ENCODE measurements at places on chromosomes 11 and 22.

DNA sequence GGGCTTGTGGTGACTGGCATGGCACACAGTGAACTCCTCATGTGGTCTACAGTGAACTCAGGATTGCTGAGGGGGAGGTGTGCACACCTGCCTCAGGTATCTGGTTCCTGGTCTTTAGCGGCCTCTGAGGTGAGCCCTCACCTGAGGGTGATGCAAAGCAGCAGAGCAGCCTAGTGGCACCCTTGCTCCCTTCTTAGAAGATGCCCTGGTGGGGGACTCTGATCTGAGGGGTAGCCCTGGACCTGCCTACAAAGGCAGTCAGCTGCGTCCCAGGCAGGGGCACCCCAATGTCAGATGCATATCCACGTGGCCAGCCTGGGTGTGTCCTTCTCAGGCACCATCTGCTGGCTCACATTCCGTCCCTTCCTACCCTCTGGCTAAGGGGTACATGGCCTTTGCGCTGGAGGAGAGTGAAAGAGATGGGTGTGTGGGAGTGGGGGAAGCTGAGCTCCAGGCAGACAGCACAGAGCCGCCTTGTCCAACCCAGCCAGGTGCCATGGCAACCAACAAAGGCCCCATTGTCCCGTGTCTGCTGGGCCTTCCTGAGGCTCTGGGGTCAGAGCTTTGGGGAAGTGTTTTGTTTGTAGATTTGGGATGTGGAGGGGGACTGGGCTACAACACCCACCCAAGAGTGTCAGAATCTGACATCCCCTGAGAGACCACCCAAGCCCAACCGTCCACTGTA, 5.8 kb downstream of the PLEKHB1 start:
- no peak overlapping the region for H3K4me3 ChIP-seq
- no peak overlapping the region for H3K27ac ChIP-seq
- DNase-seq: no peak
- no peaks in the 10 kb centered on the region for H3K36me3 ChIP-seq

DNA sequence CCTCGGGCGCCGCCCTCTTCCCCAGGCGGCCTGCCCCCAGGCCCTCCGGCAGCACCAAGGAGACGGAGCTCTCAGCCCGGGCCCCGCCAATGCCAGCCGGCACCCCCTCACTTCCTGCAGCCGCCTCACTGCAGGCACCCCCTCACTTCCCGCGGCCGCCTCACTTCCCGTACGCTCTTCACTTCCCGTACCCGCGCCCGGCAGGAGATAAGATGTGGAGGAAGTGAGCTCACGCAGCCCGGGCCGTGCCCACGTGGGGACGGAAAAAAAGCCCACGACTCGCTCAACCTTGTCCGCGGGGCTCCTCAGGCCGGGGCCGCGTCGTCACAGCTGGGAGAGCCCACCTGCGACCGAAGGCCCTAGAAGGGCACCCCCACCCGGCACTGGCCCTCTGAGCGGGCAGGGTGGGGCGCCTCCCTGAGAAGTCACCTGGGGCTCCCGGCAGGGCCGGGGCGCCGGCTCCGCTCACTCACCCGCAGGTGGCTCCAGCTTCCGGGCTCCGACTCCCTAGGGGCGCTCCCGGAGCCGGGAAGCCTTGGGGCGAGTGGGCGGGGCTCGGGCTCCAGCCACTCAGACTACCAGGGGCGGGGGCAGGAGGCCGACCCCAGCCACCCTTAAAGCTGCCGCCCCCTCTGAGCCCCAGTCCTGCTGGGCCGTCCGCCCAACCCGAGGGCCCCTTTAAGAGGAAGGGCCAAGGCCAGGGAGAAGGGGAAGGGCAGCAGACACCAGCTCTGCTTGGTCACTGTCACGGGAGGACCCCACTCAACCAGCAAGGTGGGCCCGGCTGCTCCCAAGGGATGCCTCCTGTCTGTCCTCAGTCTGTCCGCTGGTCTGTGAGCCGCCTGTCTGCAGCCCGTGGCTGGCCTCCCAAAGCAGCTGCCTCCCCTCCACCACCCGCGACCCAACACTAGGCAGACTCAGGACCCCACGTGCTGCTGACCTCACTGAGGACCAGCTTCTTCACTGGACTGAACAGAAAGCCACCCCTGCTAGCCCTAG, 31.4 kb downstream of the PISD start:
- peak overlapping the region; percentile 97 for H3K27ac ChIP-seq
- no peaks in the 10 kb centered on the region for H3K27me3 ChIP-seq
- no peaks in the 10 kb centered on the region for H3K36me3 ChIP-seq
- peaks cover 85% of the 10 kb centered on the region for H3K4me1 ChIP-seq
- peak overlapping the region; percentile 64 for H3K4me3 ChIP-seq

DNA sequence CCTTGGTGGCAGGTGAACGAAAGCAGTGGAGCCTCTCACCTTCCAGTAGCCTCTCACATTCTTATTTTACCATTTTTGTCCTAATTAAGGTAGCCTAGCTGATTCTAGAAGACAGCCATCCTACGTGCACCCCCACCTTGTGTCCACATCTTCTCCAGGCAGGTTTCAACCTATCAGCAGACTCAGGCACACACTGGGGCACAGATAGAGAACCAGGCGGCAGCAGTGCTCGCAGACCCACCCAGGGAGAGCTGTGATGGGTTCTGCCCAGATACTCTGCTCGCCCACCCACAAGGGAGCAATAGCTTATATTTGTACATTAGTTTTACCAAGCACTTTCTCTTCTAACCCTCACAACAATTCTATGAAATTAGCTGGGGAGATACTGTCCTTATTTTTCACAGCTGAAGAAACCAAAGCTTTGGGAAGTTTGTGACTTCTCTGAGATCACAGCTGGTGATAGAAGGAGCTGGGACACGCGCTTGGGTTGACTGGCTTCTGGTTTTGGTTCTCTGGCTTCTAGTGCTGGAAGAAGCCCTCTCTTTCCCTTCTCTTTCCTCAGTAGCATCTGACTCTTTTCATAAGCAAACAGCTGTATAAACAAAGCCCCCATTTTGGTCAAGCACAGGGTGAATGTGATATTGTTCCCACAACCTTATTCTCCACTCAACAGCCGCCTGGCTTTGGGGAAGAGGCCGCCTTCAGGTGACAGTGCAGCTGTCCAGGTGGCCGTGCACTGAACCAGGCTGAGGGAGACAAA, 36.9 kb downstream of the PPP2R1B start:
- H3K36me3 ChIP-seq: peaks cover 23% of the 10 kb centered on the region
- H3K27me3 ChIP-seq: no peaks in the 10 kb centered on the region
- H3K4me3 ChIP-seq: no peak overlapping the region

DNA sequence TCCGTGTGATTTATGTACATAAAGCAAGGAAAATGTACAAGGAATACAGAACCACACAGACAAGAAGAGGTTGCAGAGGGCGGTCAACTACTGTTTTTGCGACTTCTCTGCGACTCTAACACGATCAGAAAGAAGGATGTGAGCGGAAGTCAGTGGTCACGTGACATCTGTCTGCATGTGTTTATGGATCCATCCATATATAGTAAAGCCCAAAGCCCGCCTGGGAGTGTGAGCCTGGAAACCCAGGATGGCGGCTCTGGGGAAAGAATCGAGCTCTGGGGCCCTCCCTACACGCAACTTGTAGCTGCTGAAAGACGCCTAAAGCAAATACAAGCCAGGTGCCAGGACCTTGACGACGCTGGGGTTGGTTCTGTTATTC, 8.8 kb downstream of the OSBPL5 start:
- H3K36me3 ChIP-seq: no peaks in the 10 kb centered on the region
- peak; percentile 70 for DNase-seq
- peak overlapping the region; percentile 21 for H3K27ac ChIP-seq
- H3K27me3 ChIP-seq: no peaks in the 10 kb centered on the region

DNA sequence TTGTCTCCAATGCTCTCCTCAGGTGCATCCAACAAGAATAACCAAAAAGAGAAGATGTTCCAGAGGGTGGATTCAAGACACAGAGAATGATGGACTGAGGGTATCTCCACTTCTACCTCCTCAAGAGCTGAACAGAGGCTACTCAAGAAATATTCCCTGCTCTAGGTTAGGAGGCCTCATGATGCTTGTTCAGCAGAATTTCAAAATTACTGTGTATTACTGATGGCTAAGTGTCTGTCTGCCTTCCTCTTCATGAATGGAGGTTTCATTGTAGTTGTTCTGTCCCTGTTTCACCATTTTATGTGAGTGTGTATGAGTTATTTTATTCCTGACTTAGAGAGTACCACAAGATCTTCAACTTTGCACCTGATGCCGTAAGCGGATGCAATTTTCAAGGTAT, 76.8 kb downstream of the JRKL start:
- peaks cover 18% of the 10 kb centered on the region for H3K4me1 ChIP-seq
- H3K4me3 ChIP-seq: no peak overlapping the region
- no peak overlapping the region for H3K27ac ChIP-seq
